ENCODE measurements at places on chromosomes 11 and 22.

DNA sequence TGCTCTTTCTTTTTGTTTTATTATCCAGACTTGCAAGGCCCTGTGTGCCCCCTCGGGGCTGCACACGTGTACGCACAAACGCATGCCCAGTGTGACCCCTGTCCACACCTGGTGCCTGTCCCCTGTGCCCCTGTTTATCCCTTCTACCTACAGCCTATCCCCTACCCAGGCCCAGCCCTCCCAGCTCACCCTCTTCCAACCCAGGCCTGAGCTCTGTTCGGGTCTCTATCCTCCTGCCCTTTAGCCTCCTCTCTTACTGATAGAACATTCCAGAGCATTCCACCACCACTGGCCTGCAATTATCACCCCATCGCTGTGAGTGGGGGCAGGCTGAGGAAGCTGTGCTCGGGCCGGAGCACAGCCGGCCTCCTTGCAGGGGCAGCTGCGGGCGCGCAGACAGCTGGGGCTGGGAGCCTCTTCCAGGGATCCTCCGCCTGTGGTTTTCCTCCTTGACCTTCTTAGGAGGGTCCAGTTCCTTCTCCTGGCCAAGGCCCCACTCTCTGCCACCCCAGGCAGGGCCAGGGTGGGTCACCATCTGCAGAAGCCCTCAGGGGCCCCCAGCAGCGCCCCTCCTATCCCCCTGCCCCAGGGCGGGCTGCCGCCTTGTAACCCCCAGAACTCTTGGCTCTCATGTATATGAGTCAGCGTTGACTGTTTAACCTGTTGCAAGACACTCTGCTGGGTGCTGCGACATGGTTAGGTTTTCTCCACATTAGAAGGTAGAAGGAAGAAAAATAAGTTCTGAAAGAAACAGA is 41.8 kb upstream of the KCNQ1OT1 start:
- peak; percentile 79 for DNase-seq

DNA sequence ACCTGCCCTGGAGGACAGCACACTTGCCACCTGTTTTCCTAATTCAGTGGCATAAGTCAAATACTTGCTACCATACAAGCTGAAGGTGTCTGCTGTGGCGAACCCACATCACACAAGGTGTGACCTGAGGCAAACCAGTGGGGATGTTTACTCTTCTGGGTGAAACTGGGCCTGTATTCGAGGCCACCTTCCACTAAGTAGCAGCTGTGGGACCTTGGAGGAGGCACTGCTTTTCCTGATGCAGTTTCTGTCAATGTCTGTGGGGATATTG is 927.4 kb downstream of the BRD1 start:
- DNase-seq = no peak

- DNase-seq = no peak
Observed at GRCh38 chr11:127656116-127656836, 655.7 kb upstream of the KIRREL3 start.

- DNase-seq = peak; percentile 44
Observed at GRCh38 chr11:48107188-48107704, 109.4 kb upstream of the OR4B1 start.

GRCh38 chr11:71451596-71452198 is 1.3 kb upstream of the NADSYN1 start:
- no peak for DNase-seq

DNA sequence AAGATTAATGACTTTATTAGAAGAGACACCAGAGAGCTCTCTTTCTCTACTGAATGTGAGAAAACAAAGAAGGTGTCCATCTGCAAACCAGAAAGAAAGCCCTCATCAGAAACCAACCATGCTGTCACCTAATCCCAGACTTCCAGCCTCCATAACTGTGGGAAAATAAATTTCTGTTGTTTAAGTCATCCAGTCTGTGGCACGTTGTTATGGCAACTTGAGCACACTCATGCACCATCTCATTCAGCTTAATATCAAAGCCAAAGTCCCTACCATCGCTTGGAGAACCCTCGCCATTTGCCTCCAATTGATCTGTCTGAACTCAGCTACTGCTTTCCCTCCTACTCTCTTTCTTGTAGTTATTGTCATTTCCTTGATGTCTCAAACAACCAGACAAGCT is 766.1 kb upstream of the ARHGAP42 start:
- no peak for DNase-seq

DNA sequence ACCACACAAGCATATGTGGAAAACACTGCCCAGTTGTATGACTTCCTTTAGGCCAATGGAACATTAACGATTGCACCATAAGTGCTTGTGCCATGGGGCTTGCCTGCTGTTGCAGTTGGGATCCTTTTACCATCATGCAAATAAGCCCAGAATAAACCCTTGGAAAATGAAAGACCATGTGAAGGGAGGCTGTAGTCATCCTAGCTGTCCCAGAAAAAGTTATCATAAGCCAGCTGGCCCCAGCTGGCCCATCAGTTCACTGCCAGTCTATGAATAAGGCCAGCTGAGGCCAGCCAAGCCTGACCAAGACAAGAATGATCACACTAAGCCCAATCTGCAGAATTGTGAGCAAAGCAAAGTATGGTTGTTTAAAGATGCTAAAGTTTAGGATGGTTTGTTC is 253.9 kb upstream of the ARHGAP20 start:
- no peak for DNase-seq

- no peak for DNase-seq
Observed at GRCh38 chr22:48197189-48197690, 1434.8 kb downstream of the TBC1D22A start.

DNA sequence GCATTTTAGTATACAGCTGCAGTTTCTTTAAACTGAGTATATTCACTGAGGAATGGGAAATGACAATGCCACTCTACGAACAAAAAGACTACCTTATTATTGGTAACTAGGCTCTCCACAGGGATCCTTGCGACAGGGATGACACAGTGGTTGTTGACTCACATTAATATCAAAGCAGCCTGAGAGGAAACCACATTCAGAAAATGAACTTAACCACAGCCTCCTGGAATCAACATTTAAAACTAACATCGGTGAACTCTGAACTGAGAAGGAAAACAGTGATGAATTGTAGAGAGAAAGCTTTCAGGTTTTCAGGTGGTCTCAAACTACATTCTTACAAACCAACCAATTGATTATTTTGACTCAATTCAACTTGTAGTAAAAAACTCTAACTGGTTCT is 90.3 kb upstream of the MTMR2 start:
- no peak for DNase-seq

GRCh38 chr22:45645526-45646414 is 25.9 kb upstream of the ATXN10 start:
- DNase-seq = peak; percentile 3

DNA sequence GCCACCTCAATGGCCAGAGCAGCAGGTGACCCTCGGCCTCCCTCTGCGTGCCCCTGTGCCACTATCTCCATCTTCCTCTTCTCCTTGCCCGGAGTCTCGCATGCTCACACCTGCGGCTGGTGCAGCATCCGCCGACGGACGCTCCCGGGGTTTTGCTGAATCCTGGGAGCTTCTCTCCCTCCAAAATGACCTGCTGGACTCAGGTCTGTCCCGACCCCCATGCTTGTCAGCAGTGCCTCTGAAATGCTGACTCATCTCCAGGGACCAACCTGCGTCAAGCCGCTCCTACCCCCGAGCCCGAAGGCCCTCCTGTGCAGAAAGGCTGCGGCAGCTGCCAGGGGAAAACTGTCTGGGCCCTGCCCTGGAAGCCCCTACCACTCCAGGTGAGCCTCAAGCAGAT is 58.4 kb downstream of the CELSR1 start:
- no peak for DNase-seq

DNA sequence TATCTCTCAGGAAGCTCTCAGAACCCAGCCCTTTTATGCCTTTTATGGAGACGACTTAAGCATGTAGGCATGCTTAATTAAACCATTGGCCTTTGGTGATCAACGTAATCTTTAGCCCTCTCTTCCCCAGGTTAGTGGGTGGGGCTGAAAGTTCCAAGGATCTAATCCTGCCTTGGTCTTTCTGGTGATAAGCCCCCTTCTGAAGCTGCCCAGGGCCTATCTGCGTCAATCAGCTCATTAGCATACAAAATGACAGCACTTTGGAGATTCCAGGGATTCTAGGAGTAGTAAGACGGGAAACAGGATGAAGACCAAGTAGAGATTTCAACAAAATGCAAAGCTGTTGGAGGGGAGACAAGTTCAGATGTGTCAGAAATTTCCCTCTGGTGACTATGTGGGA is 3.1 kb downstream of the FAM118A start:
- no peak for DNase-seq

GRCh38 chr11:30935861-30936260 is 349.7 kb upstream of the MPPED2 start:
- DNase-seq = peak; percentile 13

- no peak for DNase-seq
Observed at GRCh38 chr11:107275632-107276031, 182.0 kb downstream of the CWF19L2 start.

GRCh38 chr11:85977751-85978160 is 91.1 kb downstream of the PICALM start:
- no peak for DNase-seq

DNA sequence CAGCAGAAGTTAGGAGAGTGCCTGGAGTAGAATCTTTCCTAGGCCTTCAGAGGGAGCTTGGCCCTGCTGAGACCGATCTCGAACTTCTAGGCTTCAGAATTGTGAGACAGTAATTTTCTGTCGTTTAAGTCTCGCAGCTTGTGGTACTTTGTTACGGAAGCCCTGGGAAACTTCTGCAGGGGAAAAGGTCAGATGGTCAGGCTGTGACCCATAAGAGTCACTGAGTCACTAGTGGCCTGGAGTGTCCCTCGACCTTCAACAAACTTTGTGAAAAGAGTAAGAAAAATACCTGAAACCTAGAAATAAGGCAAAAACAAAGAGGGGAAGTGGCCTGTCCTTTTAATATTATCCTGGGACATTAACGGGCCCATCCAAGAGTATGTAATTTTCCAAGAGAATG is 34.6 kb downstream of the CSNK2A3 start:
- DNase-seq = no peak

DNA sequence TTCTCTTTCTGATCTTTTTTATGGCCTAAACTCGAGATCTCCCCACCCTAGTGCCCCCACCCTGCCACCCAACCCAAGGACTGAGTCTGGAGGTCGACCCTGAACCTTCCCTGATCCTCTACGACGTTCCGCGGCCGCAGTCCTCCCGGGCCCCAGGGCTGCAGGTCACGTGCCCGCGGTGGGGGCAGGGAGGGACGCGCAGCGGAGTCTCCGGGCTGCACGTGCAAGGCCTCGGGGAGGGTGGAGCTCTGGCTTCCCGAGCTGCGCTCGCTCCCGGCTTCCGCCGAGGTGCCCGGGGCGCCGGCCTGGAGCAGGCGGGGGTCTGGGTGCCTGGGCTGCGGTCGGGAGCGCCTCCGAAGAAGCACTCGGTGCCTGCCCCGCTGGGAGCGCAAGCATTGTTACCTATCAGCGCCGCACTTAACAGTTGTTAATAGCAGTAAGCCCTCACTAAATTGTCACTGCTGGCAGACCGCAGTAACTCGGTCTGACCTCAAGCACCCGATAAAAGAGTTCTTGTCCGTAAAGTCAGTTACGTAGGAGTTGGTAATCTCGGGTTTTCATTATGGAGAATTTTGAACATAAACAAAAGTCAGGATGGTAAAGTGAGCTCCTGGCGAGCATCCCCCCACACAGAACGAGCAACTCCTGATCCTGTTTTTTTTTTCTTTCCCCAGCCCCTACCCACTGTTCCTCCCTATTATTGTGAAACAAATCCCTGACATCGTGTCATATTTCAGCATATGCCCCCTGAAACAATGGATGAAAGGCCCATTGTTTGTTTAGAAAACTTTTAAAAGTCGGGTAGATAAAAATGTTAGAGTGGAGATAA is 69.7 kb upstream of the EP300 start:
- peak; percentile 60 for DNase-seq

- DNase-seq = no peak
Observed at GRCh38 chr11:12276356-12276755, 101.0 kb upstream of the PARVA start.

GRCh38 chr22:43723816-43724215 is 88.3 kb downstream of the EFCAB6 start:
- no peak for DNase-seq

DNA sequence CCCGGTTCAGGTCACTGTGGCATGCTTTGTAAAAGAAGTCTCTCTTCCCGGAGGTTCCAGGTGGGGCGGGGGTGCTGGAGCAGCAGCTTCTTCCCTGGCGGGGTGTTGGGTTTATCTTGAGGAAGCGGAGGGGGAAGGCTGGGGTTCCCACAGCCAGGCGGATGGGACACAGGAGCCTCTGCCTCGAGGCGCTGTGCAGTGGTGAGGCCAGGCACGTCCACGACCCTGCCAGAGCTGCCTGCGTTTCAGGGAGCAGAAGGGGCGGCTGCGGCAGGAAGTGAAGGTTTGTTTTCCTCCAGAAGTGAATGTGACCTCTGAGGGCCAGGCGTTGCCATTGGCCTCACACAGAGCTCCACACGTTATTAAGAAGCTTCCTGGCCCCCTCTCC is 20.1 kb upstream of the ADORA2A start:
- no peak for DNase-seq

- DNase-seq = peak; percentile 7
Observed at GRCh38 chr22:26762503-26763472, 105.4 kb downstream of the MIAT start.

DNA sequence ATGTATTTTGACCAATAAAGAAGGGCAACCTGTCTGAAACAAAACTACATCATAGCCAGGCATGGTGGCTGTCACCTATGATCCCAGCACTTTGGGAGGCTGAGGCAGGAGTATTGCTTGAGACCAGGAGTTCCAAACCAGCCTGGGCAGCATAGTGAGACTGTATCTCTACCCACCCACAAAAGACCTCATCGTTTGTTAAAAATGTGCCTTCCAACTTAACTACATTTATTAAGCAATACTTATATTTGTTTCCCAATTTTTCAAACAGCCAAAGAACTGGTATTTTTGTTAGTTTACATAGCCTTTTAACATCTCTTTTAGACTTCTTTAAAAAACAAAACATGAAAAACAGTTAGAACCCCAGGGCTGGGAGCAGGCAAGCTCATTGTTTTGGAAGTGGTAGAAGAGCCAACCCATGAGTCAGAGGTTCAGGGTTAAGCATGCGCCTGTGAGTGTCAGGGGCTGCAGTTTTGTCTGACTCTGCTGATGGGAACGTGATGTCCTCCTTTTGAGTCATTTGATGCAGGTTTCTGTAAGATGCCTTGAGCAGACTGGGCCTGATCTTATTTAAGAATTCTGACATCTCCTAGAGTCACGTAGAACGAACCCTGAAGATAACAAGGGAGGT is 53.9 kb upstream of the CRTAM start:
- peak; percentile 73 for DNase-seq

GRCh38 chr11:45777127-45777969 is 27.6 kb upstream of the SLC35C1 start:
- no peak for DNase-seq

- no peak for DNase-seq
Observed at GRCh38 chr11:43984519-43985385, 42.3 kb downstream of the C11orf96 start.

- no peak for DNase-seq
Observed at GRCh38 chr11:112822478-112823274, 138.5 kb upstream of the NCAM1 start.

- no peak for DNase-seq
Observed at GRCh38 chr11:69462106-69462951, 19.1 kb upstream of the LINC01488 start.
